ENCODE measurements at places on chromosomes 1 and 21. TPM values are rescaled to one million over a fixed set of nuclear protein-coding genes. Genes with fewer than 3 reads are reported as not detected.
A peak's percentile ranks its signal among the peaks of the same experiment; 100 is the strongest.

- peak; percentile 80 for DNase-seq
Measured at GRCh38 chr1:161013488-161014230, 7.3 kb downstream of the F11R start.

DNA sequence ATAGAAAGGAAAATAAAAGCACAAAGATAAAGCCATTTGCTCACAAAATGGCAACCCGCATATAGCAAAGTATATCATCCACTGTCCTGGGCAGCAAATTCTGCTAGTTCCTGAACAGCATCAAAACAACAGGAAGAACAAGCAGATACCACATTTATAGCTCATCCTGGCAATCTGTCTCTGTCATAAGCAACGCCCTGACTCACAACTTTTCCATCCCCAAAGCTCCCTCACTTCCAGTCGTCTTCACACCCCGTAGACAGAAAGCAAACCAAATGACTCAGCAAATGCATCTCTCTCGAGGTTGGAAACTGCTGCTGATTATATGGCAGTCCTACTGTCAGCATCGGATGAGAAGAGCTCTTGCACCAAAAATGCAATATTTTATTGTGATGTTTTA is 65.8 kb downstream of the AK5 start:
- DNase-seq: no peak

GBP4 gene
- 2.3 TPM for total RNA-seq

DNA sequence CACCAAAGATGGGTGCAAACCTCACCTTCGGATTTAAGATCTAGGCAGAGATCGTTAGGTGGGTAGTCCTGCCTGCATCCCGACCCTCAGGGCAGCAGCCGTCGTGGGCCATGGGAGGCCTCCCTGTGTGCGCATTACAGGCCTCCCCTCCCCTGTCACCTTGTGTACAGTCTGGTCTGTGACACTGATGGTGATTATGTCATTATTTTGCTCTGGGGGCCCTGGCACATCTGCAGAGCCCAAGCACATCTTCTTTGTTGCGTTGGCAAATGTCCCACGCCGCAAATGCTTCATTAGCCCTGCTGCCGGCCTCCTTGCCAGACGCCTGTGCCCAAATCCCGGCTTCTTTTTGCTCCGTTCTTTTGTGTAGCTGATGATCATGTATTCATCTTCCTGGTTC is 31.7 kb downstream of the PROX1 start:
- no peak for DNase-seq

- no peak for DNase-seq
Measured at GRCh38 chr1:86499987-86500593, 31.4 kb downstream of the CLCA1 start.

DNA sequence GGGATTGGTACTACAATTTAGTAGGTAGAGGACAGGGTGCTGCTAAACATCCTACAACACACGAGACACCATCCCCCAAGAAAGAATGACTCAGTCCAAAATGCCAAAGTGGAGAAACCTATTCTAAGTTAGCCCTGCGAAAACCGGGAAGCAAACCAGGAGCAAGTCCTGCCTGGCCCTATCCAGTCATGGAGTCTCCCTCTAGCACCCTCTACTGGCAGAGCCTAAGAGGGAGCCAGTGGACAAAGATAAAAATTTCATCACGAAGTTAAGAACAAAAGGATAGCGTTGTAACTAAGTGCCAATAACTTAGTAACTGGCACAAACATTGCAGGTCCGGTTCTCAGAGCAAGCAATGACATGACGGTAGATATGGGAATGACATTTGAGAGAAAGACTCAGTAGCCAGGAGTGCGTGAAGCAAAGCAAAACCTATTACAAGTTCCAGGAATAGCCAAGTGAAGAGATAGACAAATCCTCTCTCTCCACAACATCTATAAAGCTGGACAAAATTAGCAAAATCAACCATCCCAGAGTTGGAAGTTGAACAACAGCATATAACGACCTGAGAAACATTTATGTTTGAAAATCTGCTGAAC is 383.5 kb downstream of the OMA1 start:
- DNase-seq: peak; percentile 58

SPAG17 gene
- not detected for total RNA-seq

ASPM gene
- total RNA-seq: 0.10 TPM

GJB5 gene
- total RNA-seq: not detected

KRTCAP2 gene
- total RNA-seq: 152 TPM

NLRP3 gene
- 0.27 TPM for total RNA-seq

All from psoas muscle (tissue), 8 donors.